ENCODE measurements at places on chromosomes 6 and 20.

DNA sequence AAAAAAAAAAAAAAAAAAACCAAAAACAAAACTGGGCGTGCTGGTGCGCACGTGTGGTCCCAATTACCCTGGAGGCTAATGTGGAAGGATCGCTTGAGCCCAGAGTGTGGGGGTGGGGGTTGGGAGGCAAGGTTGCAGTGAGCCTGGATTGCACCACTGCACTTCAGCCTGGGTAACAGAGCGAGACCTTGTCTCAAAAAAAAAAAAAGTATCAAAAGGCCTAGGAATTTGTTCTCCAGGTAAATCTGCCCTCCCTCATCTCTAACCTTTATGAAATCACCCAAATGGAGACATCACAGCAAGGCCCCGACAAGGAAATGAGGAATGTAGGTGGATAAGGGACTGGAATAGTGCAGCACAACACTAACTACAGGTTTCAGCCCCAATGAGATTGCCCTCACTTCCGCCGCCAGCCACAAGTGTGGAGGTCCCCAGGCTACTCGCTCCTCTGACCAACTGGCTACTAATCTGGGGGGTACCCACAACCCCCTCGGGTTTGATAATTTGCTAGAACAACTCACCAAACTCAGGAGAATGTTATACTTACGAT is 36.8 kb upstream of the DDR1 start:
- no peak for DNase-seq

GRCh38 chr6:96685702-96686101 is 122.8 kb downstream of the FHL5 start:
- DNase-seq: no peak

DNA sequence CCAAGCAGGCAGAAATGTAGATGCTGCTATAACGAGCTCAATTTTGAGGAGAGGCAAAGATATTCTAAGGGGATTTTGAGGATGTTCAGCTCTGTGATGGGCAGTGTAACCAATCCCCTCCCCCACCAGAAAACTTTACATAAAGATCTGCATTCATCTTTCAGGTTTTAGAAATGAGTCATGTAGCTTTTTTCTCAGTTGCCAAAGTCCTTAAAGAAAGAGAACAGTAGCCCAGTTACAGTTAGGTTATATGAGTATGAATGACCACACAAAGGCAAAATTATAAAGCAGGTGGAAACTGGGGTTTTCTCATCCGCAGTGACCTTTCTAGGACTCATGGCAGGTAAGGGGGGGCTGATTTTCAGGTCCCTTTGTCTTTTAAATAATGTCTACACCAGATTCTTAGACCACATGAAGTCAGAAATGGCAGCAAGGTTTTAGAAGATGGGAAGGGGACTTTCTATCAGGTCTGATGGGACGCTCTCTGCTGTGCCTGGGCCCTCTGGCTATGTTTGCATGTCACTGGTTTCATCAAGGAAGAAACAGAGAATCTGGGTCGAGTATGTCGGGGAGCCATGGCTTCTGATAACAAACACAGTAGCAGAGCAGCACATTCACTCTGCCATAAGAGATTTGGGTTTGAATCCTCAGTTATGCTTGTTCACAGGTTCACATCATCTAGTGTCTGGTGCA is 94.7 kb downstream of the CLIC5 start:
- DNase-seq: no peak

- no peak for DNase-seq
Measured at GRCh38 chr6:77910826-77911225, 258.0 kb downstream of the MEI4 start.

GRCh38 chr20:33563788-33564187 is 73.9 kb downstream of the CBFA2T2 start:
- DNase-seq: no peak

- no peak for DNase-seq
Measured at GRCh38 chr20:32570401-32571190, 14.5 kb downstream of the NOL4L start.

GRCh38 chr6:30799210-30799609 is 54.9 kb upstream of the IER3 start:
- DNase-seq: no peak

DNA sequence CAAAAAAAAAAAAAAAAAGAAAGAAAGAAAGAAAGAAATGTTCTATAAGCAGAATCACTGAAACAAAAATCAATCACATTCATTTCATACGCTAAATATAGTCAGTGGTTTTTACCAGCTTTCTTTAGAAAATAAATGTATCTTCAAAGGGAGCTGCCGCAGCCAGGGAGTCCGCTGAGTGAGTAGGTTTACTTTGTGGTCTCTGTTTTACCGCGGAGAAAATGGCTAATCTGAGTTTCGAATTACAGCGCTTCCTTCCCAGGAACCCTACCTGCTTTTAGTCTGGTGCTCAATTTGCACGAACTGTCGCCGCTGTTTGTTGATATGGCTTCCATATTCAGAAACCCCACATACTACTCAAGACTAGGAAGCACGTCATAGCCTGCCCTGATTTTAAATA is 102.4 kb downstream of the TFAP2A start:
- no peak for DNase-seq

GRCh38 chr6:53556986-53557715 is 12.2 kb upstream of the GCLC start:
- DNase-seq: no peak

GRCh38 chr6:135801755-135802465 is 49.6 kb upstream of the PDE7B start:
- no peak for DNase-seq

DNA sequence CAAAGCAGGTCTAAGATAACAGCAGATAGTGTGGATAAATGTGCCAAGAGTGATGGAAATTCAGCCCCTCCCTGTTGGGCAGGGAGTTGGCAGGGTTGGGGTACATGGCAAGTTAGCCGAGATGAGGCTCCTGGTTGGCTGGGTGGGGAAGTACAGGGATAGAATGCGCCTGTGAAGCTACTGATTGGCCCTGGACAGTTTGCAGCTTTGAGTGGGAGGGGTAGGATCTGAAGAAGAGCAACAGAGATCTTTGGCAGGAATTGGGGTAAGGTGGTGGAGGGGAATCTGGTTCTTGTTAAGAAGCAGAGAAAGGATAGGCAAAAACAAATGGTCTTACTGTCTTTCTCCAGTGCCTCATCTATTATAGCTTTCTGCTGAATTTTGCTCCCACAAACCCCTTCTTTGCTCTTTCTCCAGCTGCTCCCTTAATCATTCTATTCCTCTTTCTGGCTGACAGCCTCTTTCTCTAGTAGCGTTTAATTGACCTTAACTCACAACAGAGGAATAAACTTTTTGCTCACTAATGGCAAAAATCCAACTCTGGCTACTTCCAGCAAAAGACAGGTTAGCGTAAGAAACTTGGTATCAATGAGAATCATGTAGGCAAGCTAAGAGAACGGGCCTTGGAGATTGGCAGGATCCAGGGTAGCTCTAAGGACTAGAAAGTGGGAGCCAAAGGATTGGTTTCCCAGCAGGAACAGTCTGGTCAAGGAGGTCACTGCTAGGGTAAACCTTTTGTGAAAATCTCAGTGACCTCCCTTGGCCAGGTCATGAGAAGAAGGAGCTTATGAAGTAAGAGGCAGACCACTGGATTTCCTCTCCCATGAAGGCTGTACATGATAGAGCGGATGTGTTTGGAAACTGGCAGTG is 86.3 kb upstream of the CARMIL1 start:
- DNase-seq: no peak
